Fibroblast of lung (primary cell): ENCODE measurements at places on chromosomes 6 and 20.

- no peak for DNase-seq
Measured at GRCh38 chr6:158095031-158095430, 73.0 kb downstream of the SERAC1 start.

GRCh38 chr6:41288030-41288753, 1.7 kb upstream of the TREM1 start:
- DNase-seq, result peak; percentile 14

GRCh38 chr6:46979206-46979605, 57.5 kb upstream of the ADGRF5 start:
- no peak for DNase-seq

GRCh38 chr6:104958178-104959025, 1.5 kb downstream of the LIN28B start:
- DNase-seq, result no peak

DNA sequence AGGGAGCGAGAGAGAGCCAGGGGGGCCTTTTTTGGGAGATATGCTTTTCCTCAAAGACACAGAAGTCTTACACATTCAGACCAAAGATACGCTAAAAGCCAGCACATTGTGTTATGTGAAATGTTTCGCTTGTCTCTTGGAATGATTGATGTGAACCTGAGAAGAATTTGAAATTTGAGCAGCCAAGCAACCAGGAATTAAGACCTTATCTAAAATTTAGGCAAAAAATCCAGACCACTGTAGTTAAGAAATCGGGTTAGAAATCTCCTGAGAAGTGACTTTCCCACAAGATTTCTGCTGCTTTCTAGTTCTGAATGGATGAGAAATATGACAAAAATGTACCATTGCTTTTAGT, 223.2 kb upstream of the GMDS start:
- no peak for DNase-seq

- DNase-seq, result no peak
Measured at GRCh38 chr6:27059621-27060425, 187.7 kb upstream of the PRSS16 start.

GRCh38 chr20:4805663-4806449, 84.1 kb downstream of the PRND start:
- no peak for DNase-seq

- peak; percentile 60 for DNase-seq
Measured at GRCh38 chr20:51529081-51529681, 13.3 kb downstream of the NFATC2 start.

DNA sequence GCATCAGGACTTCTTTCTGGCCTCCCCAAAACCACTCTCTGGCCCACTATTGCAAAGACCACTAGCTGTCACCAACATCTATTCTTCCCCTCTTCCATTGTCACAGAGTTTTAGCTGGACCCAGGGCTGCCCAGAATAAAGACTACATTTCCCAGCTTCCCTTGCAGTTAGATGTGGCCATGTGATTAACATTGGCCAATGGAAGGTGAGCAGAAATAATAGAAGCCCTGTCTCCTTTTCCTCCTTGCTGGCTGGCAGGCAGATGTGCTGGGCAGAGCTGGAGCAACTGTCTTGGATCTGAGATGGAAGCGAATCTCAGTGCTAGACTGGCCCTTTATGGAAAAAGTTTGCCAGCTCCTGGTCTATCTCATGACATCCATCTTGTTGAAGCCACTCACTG, 97.0 kb downstream of the KCNB1 start:
- DNase-seq, result peak; percentile 17

DNA sequence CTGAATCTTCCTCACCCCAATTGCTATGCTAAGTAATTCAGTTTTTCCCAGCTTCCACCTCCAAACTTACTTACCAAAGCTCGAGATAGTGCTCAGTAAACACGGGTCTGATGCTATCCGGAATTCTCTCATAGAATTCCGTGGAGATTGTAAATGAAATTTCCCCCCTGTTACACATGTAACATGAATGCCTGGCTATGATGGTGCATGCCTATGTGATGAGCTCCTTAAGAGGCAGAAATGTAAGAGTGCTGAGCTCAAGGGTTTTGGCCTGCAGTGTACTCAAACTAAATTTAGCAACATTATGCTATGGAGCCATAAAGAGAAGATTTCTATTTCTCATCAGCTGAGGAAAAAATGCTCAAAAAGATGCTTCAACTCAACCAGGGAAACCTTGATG, 133.4 kb upstream of the FUT9 start:
- DNase-seq, result no peak

DNA sequence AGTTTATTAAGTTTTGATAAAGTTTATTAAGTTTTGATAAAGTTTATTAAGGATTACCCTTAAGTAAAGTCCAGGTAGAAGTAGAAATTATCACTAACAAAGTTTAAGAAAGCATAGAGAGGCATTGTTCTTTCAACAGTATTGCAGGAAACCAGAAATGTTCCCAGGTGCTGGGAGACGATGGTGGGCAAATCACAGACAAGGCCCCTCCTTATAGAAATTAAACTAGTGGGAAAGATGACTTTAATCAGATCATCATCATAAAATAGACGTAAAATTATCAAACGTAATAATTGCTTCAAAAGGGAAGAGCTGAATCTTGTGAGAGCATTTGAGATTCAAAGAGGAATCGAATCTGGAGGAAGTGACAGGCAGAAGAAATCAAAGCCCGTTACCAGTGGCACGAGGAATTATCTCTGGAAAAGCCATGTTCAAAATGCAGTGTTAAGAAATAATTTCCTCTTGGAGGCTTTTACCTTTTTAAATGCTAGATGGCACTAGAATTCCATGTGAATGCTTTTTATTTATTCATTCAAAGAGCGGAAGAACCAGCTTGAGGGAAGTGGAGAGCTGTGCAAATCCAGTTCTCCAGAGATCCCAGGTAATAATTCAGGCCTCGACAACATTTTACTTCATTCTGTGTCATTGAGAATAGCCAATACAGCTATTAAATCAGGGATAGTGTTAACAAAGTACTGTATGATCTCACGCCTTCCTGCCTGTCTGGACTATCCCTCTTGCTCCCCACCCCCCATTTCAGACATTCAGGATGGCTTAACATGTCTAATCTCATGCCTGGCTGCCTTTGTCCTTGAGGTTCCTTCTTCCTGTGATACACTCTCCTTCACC, 1.0 kb upstream of the APMAP start:
- peak; percentile 36 for DNase-seq

- no peak for DNase-seq
Measured at GRCh38 chr6:116556814-116557415, 3.4 kb downstream of the CALHM4 start.

DNA sequence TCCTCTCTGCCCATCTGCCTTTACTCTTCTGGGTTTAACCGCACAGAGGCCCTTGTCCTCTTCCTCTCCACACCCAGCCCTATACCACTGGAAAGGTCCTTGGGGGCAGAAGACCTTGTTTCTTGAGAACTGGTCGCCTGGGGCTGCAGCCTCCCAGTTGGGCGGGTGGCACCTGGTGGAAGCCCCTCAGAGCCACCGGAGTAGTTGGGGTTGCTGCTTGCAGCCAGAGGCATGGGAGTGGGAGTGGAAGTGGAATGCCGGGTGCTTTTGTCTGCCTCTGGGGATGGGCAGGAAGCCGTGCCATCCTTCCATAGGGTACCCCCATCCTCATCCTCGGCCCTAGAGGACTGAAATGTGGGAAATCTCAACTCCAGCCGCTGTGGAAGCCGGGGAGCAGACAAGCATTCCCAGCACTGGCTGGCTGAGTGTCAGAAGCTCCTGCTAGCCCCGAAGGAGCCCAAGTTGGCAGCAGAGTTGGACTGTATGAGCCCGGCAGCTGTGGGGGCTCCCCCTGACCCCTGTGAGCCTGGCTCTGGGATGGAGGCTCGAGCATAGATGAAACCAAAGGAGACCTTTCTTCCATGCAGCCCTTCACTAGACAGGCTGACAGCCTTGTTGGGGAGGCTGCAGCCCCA, 1.2 kb downstream of the VSTM2L start:
- DNase-seq, result no peak

GRCh38 chr6:29757701-29758293, 34.6 kb downstream of the HLA-F start:
- DNase-seq, result no peak

GRCh38 chr20:4490606-4491280, 231.0 kb upstream of the PRND start:
- DNase-seq, result peak; percentile 62

DNA sequence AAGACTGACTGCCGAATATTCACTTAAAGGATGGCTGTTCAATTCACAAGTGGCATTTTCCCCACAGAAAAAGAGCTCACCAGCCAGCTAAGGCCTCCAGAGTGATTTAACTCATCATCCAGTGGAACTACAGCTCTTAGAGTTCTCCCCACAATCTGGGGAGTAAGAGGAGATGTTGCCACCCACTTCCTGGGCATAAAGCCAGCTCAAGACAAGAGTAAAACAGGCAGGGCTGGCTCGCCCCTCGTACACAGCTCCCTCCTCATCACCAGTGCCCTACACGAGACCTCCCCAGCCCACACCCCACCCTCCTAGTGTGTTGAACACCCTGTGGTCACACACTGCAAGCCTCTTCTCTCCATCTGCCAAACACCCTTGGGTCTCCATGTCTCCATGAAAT, 47.2 kb upstream of the IPCEF1 start:
- DNase-seq, result peak; percentile 85

- DNase-seq, result peak; percentile 50
Measured at GRCh38 chr6:164826831-164827468, 482.5 kb downstream of the C6orf118 start.
